Gastrocnemius medialis (tissue), 4 donors: ENCODE measurements at places on chromosomes 2 and 18.

- DNase-seq: no peak
Observed at GRCh38 chr2:70490381-70490780, 63.2 kb downstream of the TGFA start.

DNA sequence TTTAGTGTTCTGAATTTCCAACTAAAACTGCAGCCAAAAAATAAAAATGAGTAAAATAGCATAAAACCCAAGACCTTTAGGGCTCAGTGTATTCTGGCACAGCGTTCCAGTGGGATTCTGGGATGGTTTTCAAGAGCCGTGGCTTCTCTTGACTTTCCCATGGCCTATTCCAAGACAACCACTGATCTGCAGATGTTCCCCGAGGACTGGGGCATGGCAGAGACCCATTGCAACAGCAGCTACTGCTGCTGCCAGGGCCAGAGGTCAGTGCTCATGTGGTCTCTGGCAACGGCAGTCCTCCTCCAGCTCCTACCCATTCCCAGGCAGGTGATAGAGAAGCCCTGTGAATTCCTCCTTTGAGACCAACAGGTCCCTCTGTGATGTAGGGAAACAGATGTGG, 26.8 kb downstream of the TNP1 start:
- DNase-seq: peak; percentile 31

- no peak for DNase-seq
Observed at GRCh38 chr2:135948642-135949355, 36.6 kb downstream of the DARS1 start.

GRCh38 chr2:163659224-163659623, 76.6 kb downstream of the FIGN start:
- DNase-seq: no peak

GRCh38 chr2:125630377-125630776, 1025.6 kb upstream of the GYPC start:
- no peak for DNase-seq

DNA sequence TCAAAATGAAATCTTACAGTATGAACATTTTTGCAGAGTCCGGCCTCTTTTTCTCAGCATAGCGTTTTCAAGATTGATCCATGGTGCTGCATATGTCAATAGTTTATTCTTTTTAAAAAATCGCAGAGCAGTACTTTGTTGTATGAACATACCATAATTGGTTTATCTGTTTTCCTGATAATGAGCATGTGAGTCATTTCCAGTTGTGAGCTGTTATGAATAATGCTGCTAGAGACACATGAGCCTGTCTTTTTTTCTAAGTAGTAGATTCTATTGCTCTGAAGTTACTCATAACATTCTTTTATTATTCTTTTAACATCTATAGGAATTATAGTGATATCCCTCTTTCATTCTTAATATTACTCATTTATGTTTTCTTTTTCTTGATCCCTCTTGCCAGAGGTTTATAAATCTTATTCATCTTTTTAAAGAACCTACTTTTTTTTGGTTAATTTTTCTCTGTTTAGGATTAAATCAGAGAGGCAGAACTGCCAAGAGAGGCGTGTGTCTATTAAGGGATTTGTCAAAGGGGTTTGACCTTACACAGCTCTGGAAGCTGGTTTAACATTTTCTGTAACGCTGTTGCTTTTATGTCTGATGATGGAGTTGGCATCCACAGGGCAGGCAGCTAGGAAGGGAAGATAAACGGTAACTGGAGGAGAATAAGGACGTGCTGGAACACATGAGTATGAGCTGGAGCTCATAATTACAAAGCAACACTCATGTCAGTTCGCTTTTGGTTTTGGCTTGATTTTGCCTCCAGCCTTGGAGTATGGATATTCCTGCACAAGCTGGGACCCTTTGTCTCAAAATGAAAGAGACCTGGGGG, 47.4 kb downstream of the MGAT5 start:
- DNase-seq: no peak

- DNase-seq: peak; percentile 19
Observed at GRCh38 chr2:234496055-234496834, 636 bp downstream of the ARL4C start.

- DNase-seq: no peak
Observed at GRCh38 chr2:128154225-128154624, 63.2 kb downstream of the UGGT1 start.

DNA sequence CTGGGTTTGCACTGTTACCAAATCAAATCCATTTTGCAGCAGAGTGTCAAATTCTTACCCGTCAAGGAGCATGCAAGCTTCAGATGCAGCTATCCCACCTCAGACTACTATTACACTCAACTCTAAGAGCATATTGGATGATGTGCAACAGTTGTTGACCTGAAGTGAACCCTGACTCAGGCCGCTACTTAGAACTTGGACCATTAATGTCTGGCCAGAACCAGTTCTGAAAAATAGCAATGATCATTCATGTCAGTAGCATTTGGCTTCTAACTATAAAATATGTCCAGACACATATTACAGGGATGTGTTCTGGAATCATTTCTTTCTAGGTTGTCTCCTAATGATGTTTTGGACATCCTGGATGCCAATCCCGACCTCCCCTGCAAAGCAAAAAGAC, 135.5 kb upstream of the PKDCC start:
- DNase-seq: no peak
